ENCODE measurements at places on chromosomes 7 and 10. TPM values are rescaled to one million over a fixed set of nuclear protein-coding genes. Genes with fewer than 3 reads are reported as not detected.

Gene EEF1AKMT2
- total RNA-seq, result 53.3 TPM

Gene ZNF777
- 1.8 TPM for total RNA-seq

DNA sequence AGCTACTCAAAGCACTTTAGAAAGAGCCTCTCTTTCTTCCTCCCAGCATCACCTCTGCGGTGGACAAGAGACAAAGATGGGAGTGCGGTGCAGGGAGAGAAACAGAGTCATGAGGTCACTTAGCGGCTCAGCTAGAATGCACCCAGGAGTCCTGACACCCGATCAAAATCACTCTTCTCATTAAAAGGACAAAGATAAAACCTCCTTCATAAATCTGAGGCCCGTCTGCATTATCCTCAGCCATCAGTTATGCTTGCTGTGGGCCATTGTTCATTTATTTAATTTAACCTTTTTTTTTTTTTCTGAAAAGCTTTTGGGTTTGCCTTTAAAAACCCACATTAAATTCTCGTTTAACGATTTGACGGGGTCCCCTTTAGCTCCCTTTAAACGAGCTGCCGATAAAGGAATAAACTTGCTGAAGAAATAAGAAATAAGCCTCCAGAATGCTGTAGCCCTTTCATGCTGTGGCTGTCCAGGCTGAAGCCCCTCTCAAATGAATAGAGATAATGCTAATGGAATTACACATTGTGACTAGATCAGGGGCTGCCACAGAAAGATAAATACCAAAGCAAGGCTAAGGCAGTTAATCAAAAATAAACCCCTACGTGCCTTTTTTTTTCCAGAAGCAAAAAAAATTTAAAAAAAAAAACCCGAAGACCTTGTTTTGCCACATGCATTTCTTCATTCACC, 16.1 kb upstream of the PLXNA4 start:
- DNase-seq, result no peak

Gene MYL10
- total RNA-seq, result not detected

Gene ASAH2
- total RNA-seq, result 1.9 TPM

Gene TLX1
- total RNA-seq, result not detected

GRCh38 chr7:36906956-36907635, 182.8 kb upstream of the AOAH start:
- no peak for DNase-seq
